ENCODE measurements at places on chromosomes 11 and 22.

DNA sequence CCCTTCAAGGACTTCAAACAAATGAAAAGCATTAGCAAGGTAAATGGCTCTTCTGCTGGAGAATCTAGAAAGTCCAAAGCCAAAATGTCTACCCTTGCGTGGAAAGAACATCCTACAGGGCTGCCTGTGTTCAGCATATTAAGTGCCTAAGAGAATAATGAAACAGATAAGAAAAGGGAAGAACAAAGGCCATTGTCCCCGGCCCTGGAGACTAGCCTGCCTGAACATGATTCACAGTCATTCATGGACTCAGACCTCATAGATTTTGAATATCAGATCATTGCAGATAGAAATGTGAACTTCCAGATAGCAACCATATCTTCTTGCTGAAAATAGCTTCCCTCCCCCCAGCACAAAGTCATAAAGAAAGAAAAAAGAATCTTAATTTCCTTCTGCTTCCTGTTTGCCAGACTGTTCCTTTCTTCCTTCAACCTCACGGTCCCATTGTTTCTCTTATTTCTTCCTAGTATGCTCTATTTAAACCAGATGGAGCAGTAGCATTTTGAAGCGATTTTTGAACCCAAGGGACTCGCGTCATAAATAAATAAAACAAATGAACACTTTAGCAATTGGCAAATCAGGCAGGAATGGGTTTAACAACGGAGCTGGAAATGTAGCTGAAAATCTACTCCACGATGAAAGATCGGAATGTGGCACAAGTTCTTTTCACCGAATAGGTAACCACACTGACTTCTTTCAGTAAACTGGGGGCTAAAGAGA lies 408.2 kb upstream of the CCDC90B start:
- DNase-seq = no peak

- no peak for DNase-seq
Measured at GRCh38 chr11:76238551-76238950, 32.2 kb upstream of the WNT11 start.

DNA sequence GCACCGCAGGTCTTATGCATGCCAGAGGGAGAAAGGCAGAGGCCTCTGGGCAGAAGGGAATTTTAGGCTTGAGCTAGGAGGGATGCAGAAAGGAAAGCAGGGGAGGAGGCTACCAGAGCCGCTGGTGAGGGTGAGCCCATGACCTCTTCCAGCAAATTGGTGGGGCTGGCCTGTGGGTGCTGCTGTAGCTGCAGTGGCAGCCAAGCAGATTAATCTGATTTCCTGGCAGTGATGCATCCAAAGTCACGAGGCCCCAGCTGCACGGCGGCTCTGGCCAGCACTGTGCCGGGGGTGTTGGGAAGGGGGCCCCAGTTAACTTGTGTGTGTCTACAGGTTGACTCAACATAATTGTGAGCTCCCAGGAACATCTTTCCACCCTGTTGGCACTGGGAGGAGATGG lies 41.4 kb upstream of the B3GAT1 start:
- DNase-seq = no peak

DNA sequence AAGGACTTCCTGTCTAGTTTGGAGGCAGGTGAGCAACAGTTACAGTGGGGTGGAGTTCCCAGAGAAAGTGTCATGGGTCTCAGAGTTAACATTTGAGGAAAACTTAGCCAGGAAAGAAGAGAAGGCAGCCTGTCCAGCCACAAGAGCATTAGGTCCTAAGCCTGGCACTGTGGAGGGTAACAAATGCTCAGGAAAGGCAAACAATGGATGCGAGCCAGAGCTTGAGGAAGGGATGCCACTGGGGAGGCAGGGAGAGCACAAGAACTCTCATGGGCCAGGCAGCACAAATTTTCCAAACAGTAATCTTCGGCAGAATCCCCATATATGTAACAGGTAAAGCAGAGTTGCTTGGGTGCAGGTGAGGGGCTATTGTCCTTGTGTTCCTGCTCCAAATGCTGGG lies 8.0 kb upstream of the SERPIND1 start:
- DNase-seq = no peak

DNA sequence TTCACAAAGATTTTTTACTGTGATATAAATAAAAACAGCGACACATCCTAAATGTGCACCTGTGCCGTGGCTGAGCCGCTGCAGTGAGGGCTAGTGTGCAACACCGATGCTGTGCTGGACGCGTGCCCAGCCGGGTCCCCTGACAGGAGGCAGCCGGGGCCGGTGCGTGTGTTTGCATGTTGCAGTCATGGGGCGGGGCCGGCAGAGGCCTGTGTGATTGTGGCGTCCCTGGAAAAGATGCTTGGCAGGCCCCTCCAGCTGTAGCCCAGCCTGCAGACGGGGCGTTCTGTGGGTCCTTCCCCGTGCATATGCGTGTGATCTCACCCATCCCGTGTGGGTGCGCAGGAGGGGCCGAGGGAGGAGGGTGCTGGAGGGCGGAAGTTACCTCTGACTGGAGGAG lies 30.6 kb downstream of the MUC6 start:
- no peak for DNase-seq

DNA sequence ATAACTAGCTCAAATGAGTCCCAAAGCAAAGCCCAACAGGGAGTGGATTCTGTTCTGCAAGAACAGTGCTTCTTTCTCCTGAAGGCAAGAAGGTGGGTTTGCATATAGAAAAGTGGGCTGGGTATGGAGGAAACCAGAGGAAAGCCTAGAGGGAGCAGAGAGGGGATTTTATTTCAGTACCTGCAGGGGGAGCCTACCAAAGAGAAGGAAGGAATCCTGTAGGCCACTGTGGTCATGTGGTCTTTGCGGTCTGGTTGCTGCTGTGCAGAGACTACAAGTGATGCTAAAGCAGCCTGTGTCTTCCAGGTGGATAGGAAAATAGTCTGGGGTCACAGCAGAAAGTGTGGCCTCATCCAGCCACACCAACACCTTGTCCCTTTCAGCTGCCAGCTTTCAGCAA lies 33.2 kb upstream of the ZBTB16 start:
- DNase-seq = peak; percentile 32

- DNase-seq = no peak
Measured at GRCh38 chr11:119547511-119547910, 124.5 kb upstream of the THY1 start.

DNA sequence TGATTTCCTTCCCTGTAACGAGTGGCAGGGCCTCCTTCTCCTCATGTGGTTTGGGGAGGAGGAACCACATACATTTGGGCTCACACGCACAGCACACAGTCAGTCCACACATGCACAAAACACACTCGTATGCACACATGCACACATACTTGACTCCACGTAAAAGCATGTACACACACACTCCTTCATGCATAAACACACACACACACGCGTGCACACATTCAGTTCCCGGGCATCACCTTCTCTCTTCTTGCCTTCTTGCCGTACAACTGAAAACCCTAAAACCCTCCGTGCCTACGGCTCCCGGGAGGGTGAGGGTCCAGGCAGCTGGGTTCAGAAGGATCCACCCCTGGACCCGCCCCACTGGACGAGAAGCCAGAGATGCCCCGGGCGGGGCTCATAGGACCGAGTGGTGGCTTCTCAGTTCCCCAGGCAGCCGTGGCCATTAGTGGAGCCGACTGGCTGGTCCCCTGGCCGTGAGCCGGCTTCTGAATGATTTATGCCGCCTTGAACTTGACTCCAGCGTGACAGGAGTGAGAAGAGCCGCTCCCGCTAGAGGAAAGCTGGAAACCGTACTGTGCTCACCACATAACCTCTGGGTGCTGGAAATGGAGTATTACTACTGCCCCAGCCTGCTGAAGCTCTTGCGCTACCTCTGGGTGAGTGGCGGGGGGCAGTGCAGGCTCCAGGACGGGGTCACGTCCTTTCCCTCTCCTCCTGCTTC lies 117.4 kb downstream of the KIAA1671 start:
- no peak for DNase-seq

DNA sequence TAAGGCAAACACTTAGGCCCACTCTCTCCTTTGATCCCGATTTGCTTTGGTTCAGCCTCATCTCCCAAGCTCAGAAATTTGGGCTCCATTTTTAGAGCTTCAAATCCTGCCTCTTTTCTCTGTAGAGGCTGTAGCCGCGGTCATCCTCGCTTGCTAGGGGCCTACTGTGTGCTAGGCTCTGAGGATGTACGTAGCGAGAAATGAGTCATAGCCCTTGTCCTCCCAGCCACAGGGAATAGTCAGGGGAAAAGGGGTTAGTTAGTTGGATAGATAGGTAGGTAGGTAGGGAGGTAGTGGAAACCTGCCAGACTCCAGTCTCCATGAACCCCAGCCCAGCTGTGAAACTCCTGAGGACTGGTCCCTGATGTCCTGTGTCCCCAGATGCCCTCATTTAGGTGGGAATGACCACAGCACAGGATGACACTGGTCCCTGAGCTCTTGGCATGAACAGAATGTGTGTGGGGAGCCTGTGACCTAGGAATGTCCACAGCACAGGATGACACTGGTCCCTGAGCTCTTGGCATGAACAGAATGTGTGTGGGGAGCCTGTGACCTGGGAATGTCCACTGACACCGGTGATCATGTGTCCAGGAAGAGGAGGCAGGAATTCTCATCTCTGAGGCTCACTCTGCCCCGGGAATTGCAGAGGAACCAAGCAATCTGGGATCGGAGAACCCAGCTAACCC lies 21.4 kb upstream of the HMOX1 start:
- no peak for DNase-seq

- DNase-seq = no peak
Measured at GRCh38 chr11:27129686-27130085, 89.1 kb downstream of the BBOX1 start.

Data from 8988T (cell line).